ENCODE measurements at places on chromosomes 2 and 18.

GRCh38 chr18:3703732-3704176 is 253.8 kb downstream of the TGIF1 start:
- DNase-seq: peak; percentile 55

GRCh38 chr18:24754583-24755253 is 294.3 kb downstream of the HRH4 start:
- DNase-seq: no peak

GRCh38 chr2:223915071-223915470 is 30.1 kb downstream of the WDFY1 start:
- DNase-seq: no peak

- no peak for DNase-seq
Measured at GRCh38 chr18:79950515-79951341, 725 bp downstream of the SLC66A2 start.

GRCh38 chr2:212227755-212228154 is 310.8 kb downstream of the ERBB4 start:
- peak; percentile 32 for DNase-seq

DNA sequence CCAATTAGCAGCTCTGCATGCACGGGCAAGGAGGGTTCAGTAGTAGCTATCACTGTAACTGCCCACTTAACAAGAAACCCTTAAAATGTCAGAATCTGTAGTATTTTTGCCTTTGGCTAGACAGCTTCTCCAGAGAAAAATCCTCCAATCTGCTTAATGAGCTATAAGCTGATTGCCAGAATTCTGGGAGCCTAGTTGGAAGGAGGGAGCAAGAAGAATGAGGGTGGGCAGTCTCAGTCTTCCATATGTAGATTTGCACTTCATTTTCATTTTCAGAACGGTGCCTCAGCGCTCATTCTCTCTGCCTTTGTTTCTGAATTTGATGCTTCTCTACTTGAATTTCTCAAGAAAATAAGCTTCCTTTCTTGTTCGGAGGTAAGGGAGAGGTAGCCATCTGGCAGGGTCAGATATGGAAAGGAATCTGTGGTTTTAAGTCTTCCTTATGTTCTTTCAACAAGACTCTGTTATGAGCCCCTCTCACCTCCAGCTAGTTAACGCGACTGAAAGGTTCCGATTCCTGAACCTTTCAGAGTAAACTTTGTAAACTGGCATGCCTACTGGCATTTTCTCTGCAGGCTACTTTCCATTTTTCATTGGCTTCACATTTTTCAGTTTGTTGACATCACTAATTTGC is 53.5 kb downstream of the HNRNPLL start:
- no peak for DNase-seq

- DNase-seq: peak; percentile 81
Measured at GRCh38 chr2:180747728-180748127, 232.7 kb upstream of the UBE2E3 start.

GRCh38 chr2:88696611-88697010 is 5.1 kb downstream of the RPIA start:
- no peak for DNase-seq

DNA sequence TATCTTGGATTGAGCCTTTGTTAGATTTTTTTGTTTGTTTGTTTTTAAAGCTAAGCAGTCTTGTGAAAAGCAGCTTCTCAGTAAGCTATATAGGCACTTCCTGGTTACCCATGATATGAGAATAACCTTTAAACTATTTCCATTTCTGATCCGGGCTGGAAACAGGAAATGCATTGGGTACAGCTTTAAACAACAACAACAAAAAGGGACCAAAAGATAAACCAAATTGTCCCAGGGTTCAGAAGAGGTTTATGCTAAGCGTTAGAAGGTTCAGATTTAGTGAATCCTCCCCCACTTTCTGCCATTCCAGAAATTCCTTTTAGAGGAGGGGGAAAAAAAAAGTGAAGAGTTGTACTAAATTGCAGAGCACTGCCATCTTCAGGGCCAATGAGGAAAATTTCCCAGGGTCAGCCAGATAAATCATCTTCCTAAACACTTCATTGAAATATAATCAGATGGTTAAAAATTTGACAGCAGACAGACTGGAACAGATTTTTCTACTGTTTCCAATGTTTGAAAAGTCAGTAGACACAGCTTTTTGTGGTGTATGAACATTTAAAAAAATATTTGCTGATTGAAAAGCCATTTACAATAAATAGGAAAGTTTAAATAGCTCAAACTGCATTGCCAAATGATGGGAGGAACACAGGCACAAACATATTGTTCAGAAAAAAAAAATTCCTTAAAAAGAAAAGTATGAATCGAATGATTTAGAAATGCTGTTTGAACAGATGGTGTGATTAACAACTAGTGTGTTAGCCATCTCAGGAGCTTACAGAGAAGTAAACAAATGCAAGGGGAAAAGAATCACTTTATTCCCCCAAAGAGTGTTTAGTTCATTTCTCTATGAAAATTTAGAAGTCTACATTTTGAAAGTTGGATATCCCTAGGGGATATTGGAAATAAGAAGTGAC is 189.9 kb upstream of the TANK start:
- peak; percentile 76 for DNase-seq

- DNase-seq: no peak
Measured at GRCh38 chr18:78721238-78721875, 258.3 kb upstream of the SALL3 start.

DNA sequence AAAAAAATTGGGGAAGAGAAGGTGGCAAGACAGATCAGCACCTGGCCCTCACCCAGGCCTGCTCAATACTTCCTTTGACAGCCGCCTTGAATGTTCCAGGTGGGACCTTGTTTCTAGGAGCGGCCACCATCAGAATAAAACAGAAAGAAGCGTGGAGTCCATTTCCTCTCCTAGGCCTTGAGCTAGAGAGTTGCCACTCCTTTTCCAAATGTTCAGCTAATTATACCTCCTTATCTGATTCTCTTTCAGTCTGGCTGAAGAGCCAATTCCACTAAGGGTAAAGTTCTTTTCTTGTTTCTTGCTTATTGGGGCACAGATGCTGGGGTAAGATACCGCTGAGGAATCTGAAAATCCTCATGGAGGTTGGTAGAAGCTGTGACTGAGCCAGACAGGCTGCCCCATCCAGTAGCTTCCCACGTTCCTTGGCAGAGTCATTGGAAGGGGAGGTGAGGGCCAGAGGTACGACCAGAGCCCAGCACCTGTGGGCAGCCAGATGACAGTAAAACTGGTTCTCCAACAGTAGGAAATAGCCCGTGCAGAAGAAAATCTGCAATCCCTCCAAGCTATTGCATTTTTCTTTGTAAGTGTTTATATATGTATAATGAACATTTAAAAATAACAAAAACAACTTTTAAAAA is 51.5 kb downstream of the PLB1 start:
- no peak for DNase-seq

DNA sequence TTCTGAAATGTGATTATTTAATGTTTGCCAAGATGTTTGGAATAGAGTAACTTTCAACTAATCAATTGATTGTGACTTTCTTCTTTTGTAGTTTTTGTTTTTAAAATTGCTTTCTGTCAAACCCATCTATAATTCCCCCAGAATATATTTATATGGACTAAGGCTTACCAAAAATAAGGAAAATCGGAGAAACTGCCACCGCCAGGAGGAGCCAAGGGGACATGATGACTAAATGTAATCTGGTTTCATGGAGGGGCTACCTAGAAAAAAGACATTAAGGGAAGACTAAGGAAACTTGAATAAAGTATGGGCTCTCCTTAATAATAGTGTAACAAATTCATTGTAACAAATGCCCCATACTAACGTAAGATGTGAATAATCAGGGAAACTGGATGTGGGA is 19.5 kb downstream of the BOLA3 start:
- no peak for DNase-seq
